Smooth muscle cell of trachea (primary cell): ENCODE measurements at places on chromosomes 2 and 18. TPM values are rescaled to one million over a fixed set of nuclear protein-coding genes. Genes with fewer than 3 reads are reported as not detected.

Gene PSMA8
- total RNA-seq, result not detected in 2 replicates

Gene CPO
- total RNA-seq, result 0.17 TPM in 1 of 2 replicates, not detected in the other

Gene SLC4A5
- total RNA-seq, result under 0.01 and 0.44 TPM in 2 replicates

Gene CD226
- 0.44 and 0.66 TPM in 2 replicates for total RNA-seq

Gene BMP10
- not detected in 2 replicates for total RNA-seq

Gene SPHKAP
- under 0.01 TPM in 1 of 2 replicates, not detected in the other for total RNA-seq
